NAMALWA (cell line): ENCODE measurements at places on chromosomes 16 and 17.
A peak's percentile ranks its signal among the peaks of the same experiment; 100 is the strongest.

- DNase-seq, result no peak
Observed at GRCh38 chr17:65092262-65092661, 35.7 kb upstream of the GNA13 start.

DNA sequence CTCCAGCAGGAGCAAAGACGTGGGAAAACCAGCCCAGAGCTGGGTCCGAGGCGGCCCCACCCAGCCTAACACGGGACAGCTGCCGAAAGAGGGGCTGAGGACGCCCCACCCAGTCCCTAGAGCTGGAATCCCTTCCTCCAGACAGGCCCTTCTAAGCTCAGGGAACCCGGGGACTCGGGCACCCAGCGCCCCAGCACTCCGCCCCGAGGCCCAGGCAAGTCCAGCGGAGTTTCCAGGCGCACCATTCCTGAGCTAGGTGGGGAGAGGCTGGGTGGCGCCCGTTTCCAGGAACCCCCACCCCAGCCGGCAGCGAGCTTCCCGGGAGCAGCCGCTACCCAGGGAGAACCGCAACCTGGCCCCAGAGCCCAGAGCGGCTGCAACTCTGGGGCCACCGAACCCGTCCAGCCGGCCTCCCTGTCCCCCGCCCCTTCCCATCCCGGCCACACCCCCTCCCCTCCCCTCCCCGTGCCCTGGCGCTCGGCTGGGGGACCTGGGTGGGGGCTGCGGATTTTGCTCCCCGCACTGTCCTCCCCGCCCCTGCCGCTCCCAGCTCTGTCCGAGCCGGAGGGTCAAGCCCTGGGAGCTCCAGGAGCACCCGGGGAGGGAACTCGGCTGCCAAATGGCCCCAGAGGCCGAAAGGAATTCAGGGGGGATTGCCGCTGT is 536 bp downstream of the TMC6 start:
- DNase-seq, result peak; percentile 44

DNA sequence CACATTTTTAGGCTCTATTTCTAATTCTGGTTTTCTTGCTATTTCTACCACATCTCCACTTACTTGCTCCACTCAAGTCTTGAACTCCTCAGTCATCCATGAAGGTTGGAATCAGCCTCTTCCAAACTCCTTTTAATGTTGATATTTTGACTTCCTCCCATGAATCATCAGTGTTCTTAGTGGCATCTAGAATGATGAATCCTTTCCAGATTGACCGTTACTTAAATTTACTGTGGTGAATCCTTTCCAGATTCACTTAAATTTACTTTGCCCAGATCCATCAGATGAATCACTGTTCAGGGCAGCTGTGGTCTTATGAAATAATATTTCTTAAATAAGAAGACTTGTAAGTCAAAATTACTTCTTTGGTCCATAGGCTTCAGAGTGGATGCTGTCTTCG is 32.4 kb downstream of the CLTC start:
- no peak for DNase-seq

DNA sequence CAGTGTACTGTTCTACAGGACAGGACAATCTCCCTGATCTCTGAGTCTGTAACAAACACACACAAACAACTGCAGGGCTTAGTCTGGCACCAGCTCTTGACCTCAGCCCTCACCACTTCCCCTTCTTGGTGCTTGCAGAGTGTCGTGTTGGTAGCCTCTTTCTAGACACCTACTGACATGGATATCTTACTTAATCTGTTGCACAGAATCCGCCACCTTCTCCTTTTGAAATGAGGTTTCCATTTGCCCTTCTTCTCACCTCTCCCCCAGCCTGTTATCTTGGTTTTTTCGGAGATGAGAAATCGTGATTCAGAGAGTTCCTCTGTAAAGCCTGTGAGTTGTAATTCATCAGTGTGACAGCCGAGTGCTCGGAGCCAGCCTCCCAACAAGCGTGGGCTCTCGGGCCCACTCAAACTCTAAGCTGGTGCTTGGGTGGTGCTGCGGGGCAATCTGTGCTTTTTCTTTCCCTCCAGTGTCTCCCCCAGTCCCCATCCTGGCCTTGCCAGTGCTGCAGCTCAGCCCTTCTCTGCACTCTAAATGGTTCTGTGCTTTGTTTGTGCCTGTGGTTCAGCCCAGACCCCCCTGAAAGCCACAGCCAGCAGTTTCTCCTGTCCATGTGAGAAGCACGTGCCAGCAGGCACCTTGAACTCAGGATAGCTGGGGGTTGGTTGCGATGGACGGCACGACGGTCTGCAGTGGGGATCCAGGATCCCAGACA is 28.1 kb downstream of the KIAA0513 start:
- DNase-seq, result peak; percentile 79

GRCh38 chr17:3750926-3751325 is 27.2 kb downstream of the HASPIN start:
- no peak for DNase-seq

DNA sequence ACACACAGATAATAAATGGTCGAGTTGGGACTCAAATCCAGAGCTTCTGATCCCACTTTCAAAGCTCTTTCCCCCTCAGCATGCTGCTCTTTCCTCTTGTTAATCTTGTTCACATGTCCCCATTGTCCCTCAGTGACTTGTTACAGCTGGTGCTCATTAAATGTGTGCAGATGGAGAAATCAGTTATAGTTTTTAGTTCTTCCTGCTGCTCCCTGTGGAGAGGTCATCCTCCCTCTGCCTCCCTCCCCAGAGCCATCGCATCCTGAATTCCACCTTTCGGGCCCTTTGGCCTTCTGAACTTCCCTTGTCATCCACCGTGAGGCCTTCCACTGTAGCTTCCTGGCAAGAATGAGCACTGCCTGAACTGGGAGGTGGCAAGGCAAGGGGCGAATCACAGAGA is 179.6 kb downstream of the WSCD1 start:
- DNase-seq, result no peak

- DNase-seq, result no peak
Observed at GRCh38 chr17:8499614-8500013, 63.9 kb downstream of the NDEL1 start.

- no peak for DNase-seq
Observed at GRCh38 chr17:60168654-60169053, 18.9 kb downstream of the CA4 start.

GRCh38 chr17:42677921-42678781 is 1.4 kb upstream of the PLEKHH3 start:
- DNase-seq, result peak; percentile 94

- DNase-seq, result peak; percentile 54
Observed at GRCh38 chr17:20116683-20117309, 107.6 kb downstream of the SPECC1 start.

GRCh38 chr17:63623786-63624530 is 1.7 kb downstream of the MAP3K3 start:
- peak; percentile 39 for DNase-seq

DNA sequence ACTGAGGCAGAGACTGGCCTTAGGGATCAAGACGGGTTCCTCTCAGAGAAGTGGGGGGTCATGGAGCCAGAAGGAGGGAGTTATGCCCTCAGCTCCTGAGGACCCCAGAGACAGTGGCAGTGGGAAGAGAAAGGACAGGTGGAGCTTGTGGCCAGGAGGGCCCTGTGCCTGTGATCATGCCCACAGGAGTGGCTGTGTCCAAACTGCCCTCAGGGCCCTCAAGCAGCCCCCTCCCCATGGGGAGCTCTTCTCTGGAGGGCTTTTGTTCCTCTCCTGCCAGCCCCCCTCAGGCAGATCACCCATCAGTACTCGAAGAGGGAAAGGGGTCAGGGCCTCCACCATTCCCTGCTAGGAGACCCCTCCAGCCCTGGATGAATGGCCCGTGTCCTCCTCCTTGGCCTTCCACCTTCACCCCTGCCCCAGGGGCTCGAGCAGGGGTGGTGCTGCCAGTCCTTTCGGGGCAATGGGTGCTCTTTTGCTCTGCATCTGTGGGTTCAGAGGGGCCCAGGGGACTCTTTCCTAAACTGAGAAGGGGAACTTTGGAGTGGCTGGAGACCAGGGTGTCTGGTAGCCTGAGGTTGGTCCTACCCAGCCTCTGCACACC is 52.7 kb downstream of the BEAN1 start:
- DNase-seq, result no peak

- DNase-seq, result no peak
Observed at GRCh38 chr17:15442311-15443180, 24.9 kb downstream of the CDRT4 start.

DNA sequence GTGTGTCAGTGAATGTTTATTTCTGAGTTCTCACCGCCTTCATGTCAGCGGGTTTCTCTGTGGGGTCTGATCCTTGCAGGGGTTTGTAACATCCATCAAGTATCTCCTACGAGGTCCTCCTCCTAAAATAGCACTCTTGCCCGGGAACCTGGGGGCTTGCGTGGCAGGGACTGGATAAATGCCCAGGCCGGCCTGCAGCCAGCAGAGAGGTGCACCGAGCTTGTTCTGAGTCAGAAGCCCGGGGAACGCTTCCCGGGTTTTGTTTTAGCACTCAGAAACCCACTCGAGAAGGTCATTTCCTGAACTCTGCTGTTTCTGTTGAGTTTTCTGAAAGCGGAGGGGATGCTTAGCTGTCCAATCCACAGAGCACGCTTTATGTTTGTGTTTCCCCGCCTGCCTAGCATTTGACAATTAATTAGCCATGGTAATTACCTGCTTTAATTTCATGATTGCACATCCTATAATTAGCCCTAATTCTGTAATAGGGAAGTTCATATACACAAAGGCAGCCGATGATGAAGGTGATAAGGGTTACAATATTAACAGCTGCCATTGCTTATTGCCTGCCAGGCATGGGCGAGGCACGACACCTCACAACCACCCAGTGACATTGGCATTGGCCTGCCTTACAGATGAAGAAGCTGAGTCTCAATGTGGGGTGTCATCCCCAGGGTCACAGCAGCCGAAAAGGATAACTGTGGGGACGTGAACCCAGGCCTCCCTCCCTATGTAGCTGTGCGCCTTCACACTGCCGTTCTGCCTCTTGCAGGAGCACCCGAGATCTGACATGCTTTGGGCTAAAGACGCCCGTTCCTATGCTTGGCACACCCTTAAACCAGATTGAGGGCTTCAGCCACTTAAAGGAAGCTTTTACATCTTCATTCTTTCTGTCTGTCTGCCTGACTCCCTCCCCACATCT is 333.1 kb downstream of the CPPED1 start:
- DNase-seq, result no peak

- DNase-seq, result no peak
Observed at GRCh38 chr16:79897453-79898146, 297.1 kb upstream of the MAF start.

DNA sequence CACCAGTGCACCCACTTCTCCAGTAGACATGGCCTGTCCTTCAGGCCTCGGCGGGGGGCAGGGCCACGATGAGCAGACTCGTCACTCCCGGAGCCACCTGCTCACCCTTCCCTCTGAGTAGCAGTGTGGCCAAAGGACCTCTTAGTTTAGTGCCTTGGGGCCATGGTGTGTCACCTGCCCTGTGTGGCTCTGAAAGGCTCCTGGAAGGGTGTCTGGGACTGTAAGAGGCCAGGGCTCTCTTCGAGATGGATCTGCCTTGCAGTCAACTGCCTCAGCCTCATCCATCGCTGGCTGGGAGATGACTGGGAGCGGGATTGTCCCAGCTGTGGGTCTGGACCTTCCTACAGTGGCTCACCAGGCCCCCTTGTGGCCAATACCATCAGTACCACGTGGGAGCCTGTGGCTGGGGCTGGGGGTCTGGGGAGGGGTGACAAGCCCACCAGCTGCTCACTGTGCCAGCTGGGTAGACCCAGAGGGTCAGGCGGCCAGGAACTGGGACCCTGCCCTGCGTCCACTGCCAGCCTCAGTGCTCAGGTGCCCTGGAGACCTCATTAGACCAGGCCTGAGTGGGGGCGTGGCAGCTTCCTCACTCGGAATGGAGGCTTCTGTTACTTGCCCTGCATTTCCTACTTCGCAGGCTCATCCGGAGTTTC is 133.4 kb downstream of the OR1D5 start:
- peak; percentile 18 for DNase-seq

DNA sequence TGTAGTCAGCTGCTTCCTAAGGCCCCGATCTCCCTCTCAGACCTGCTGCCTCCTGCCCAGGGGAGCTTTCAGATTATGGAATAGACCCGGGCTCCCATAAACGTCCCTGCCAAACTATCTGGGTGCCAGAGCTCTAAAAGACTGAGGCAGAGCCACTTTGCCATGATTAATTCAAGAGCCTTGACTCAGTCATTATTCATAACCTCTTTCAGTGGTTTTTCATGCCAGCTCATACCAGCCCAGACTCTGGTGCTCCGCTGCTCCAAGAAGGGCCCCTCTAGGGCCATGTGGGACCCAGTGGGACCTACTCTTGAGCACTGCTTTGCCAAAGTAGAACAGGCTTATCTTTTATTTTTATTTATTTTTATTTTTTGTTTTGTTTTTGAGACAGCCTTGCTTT is 23.9 kb downstream of the DNAI2 start:
- no peak for DNase-seq

- DNase-seq, result no peak
Observed at GRCh38 chr17:73315471-73315870, 3.7 kb upstream of the CDC42EP4 start.

DNA sequence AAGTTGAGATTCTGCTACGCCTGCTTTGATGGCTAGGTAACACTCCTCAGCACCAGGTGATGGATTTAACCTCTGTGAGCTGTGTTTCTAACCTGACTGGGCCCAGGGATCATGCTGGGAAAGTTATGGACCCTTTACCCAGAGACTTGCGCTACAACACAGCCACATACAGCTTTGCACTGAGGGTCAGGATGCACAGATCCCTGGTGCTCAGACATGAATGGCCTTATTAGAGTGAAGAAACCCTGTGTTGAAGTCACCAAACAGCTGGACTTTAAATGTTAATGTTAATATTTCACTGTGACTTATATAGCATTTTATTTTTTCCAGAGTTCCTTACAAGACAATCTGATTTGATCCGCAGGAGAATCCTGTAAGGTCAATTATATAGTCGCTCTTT is 114.3 kb downstream of the MSI2 start:
- no peak for DNase-seq

GRCh38 chr16:49781401-49781800 is 74.5 kb downstream of the ZNF423 start:
- no peak for DNase-seq

DNA sequence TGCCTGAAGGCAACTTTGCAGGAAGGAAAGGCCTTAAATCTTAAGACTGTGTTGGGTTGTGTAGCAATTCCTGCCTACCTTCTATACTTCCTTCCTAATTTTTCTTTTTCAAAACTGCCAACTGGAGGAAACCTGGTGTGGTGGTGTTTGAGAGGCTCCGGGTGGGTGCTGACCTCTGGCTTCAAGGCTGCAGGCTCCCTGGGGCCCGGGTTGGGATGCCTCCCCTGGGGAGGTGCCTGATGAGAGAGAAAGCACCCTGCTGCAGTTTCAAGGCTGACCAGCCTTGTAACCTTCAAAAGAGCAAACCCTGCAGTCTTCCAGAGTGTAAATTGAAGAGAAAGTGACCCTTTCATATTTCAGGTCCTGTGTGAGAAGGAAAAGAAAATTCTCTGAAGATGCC is 55.9 kb downstream of the MSI2 start:
- DNase-seq, result no peak

DNA sequence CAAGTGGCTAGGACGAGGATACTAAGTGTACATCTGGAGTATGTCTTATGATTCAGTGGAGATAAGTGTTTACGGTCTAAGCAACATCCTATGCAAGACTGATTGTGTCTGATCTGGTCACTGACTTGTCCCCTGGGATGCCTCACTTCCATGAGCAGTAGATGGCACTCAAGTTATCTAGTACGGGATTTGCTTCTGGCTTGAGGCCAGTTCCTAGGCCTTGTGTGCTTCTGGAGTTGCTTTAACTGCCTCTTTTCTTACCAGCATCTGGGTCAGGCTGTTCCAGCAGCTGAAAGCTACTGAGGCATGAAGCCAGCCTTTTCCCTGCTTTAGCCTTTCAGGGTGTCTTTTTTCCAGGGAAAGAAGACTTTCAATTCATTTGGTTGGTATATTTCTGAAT is 23.0 kb downstream of the SUPT6H start:
- no peak for DNase-seq
